ENCODE measurements at places on chromosomes 2 and 18. TPM values are rescaled to one million over a fixed set of nuclear protein-coding genes. Genes with fewer than 3 reads are reported as not detected.

The HS1BP3 gene
- 12.8 TPM for total RNA-seq

The SAP130 gene
- 40.0 TPM for total RNA-seq

The VWA3B gene
- not detected for total RNA-seq

The C18orf54 gene
- 13.9 TPM for total RNA-seq

The CDH19 gene
- total RNA-seq, result not detected

The FOXI3 gene
- total RNA-seq, result not detected

DNA sequence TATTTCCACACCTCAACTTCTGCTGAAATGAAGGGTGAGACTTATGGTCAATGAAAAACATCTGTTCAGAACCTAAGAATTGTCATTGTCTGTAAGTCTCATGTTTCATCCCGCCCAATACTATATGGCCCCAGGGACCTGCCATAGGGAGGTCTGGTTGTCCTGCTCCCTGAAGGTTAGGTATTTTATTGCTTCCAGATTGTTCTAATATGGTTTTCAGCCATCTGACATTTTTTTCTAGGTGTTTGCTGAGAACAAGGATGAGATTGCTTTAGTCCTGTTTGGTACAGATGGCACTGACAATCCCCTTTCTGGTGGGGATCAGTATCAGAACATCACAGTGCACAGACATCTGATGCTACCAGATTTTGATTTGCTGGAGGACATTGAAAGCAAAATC is 7.3 kb downstream of the XRCC5 start:
- peak overlapping the region; percentile 23 for H3K4me3 ChIP-seq
- no peaks in the 10 kb centered on the region for H3K27me3 ChIP-seq
- H3K4me1 ChIP-seq, result peaks cover 91% of the 10 kb centered on the region
- peak overlapping the region; percentile 42 for H3K27ac ChIP-seq

- no peaks in the 10 kb centered on the region for H3K27me3 ChIP-seq
- no peaks in the 10 kb centered on the region for H3K36me3 ChIP-seq
- DNase-seq, result no peak
- no peaks in the 10 kb centered on the region for H3K4me1 ChIP-seq
- H3K27ac ChIP-seq, result no peak overlapping the region
- H3K4me3 ChIP-seq, result no peak overlapping the region
Observed at GRCh38 chr2:19102696-19103423, 255.6 kb downstream of the OSR1 start.

DNA sequence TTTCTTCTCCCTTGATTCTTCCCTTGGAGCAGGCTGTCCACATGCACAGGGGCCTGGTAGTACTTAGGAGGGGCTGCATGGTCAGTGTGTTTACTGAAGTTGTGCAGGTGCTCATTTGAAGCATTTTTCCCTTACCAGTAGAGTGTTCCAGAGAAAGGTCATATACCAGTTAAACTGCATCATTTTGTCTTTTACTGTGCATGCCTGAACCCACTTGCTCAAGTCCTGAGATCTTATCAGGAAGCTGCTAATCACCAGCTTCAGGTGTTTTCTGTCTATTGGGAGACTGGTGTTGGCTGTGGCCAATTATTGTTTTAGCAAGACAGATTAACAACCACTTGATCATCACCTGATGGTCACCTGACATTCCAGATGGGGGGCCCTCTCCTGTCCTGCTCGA is 676.6 kb downstream of the DPP10 start:
- no peak overlapping the region for H3K4me3 ChIP-seq
- no peak for DNase-seq
- no peak overlapping the region for H3K27ac ChIP-seq
- no peaks in the 10 kb centered on the region for H3K4me1 ChIP-seq
- no peaks in the 10 kb centered on the region for H3K27me3 ChIP-seq

GRCh38 chr18:8623549-8624106 is 14.4 kb downstream of the RAB12 start:
- H3K4me1 ChIP-seq, result peaks cover 38% of the 10 kb centered on the region
- peak; percentile 47 for DNase-seq
- no peaks in the 10 kb centered on the region for H3K27me3 ChIP-seq
- peak overlapping the region; percentile 10 for H3K4me3 ChIP-seq
- H3K36me3 ChIP-seq, result peaks cover 41% of the 10 kb centered on the region

- H3K27ac ChIP-seq, result no peak overlapping the region
- H3K36me3 ChIP-seq, result peaks cover 25% of the 10 kb centered on the region
- H3K4me3 ChIP-seq, result no peak overlapping the region
- DNase-seq, result no peak
- peaks cover 21% of the 10 kb centered on the region for H3K27me3 ChIP-seq
Observed at GRCh38 chr2:218046238-218046637, 22.8 kb upstream of the RUFY4 start.

- no peak overlapping the region for H3K4me3 ChIP-seq
- H3K36me3 ChIP-seq, result peaks cover 5% of the 10 kb centered on the region
- H3K27ac ChIP-seq, result no peak overlapping the region
- no peaks in the 10 kb centered on the region for H3K27me3 ChIP-seq
- peaks cover 19% of the 10 kb centered on the region for H3K4me1 ChIP-seq
- no peak for DNase-seq
Observed at GRCh38 chr18:44789710-44790109, 109.0 kb downstream of the SETBP1 start.

DNA sequence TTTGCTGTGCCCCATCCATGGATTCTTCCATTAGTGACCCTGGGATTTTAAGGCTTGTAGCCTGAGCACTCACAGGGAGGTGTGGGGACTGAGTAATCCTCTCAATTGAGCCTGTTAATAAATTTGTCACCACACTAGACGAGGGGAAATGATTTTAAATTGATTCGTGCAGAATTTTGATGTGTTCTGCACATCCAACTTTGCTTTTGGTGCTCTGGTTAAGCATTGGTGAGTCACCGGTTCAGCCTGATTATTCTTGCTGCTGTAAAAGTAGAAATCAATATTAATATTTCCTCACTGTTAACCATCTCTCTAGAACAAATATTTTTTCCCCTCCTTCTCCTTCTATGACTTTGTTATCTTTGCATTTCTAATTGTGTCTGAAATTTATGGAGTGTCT is 482.0 kb downstream of the TSN start:
- no peaks in the 10 kb centered on the region for H3K4me1 ChIP-seq
- H3K4me3 ChIP-seq, result no peak overlapping the region
- no peaks in the 10 kb centered on the region for H3K27me3 ChIP-seq
- no peaks in the 10 kb centered on the region for H3K36me3 ChIP-seq
- H3K27ac ChIP-seq, result no peak overlapping the region
- no peak for DNase-seq

Data from activated CD8-positive, alpha-beta memory T cell treated with anti-CD3 and anti-CD28 coated beads, Interleukin-2, amount 10 ng/mL, durations not matched to agents 7 days and 5 days (primary cell).